ENCODE measurements at places on chromosomes 13 and 19.
A peak's percentile ranks its signal among the peaks of the same experiment; 100 is the strongest.

- DNase-seq, result no peak
These were observed 11.0 kb downstream of the PEPD start for GRCh38 chr19:33510462-33511194.

- DNase-seq, result peak; percentile 72
These were observed at the start of gene ZIK1 for GRCh38 chr19:57583521-57584416. TSS of gene ZIK1 (plus strand) at chr19:57584145. CDS start at chr19:57584357, 212 bp downstream.

- DNase-seq, result no peak
These were observed 3.4 kb downstream of the PVR start for GRCh38 chr19:44647144-44647543.

DNA sequence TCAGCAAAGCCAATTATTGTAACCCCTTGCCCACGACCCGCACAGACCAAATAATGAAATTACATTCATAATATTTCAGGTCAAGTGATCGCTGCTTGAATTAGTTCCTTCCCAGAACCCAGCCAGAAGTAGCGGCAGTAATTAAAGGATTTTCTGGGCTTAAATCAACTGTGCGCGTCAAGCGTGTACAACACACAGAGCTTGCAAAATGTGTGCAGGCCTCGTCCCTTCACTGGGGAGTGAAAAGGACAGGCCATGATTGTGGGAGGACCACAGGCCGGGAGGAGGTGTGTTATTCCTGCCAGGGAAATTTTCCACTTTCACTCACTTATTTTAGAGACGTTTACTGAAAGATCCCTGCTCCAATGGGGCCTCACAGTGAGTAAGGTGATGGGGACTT is 84.9 kb downstream of the CHST8 start:
- no peak for DNase-seq

DNA sequence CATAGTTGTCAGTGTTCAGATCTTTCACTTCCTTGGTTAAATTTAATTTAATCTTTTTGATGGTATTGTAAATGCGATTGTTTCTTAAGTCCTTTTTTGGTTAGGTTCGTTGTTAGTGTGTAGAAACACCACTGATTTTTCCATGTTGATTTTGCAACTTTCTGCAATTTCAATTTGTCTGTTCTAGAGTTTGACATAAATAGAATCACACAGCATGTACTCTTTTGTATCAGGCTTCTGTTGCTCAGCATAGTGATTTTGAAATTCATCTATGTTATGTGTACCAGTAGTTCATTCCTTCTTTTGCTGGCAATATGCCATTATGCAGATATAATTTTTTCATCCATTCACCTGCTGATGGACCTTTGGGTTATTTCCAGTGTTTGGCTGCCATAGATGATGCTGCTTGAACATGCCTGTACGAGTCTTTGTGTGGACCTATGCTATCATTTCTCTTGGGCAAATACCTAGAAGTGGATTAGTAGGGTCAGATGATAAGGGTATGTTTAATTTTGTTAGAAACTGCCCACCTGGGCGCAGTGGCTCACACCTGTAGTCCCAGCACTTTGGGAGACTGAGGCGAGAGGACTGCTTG is 33.1 kb downstream of the BICRA start:
- DNase-seq, result no peak

DNA sequence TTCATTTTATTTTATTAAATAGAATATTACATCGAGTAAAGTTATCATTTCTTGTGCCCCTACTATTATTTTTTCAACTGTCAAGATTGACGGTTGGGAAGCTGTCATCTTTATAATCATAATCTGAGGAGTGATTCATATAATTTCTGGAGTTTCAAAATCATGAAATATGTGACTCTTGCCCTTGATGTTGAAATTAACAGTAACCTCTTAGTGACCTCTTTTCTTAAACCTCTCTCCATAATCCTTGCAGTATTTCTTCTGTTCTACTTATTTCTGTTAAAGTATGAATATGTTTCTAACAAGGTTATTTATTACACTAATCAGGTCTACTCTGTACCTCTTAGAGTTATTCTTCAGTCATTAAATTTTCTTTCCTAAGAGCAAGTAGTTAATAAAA is 663.8 kb downstream of the LIG4 start:
- DNase-seq, result no peak

DNA sequence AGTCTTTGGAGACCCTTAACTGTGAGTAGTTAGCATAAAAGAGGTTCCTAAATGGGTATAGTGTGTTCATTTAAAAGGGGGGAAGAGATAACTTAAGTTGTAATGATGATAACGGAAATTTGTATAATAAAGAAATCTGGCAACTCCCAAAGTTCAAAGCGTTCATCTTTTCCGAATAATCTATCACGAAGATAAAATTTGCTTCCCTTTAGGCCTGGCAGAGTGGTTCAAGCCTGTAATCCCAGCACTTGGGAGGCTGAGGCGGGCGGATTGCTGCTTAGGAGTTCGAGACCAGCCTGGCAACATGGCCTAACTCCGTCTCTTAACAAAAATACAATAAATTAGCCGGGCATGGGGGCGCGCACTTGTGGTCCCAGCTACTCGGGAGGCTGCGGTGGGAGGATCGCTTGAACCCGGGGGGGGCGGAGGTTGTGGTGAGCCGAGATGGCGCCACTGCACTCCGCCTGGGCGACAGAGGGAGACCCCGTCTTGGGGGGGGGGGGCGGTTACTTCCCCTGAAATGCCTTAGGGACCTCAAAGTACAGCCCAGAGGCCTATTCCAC is 934 bp downstream of the N4BP2L2 start:
- DNase-seq, result no peak

GRCh38 chr19:23394511-23394910 is 760 bp downstream of the ZNF91 start:
- no peak for DNase-seq

DNA sequence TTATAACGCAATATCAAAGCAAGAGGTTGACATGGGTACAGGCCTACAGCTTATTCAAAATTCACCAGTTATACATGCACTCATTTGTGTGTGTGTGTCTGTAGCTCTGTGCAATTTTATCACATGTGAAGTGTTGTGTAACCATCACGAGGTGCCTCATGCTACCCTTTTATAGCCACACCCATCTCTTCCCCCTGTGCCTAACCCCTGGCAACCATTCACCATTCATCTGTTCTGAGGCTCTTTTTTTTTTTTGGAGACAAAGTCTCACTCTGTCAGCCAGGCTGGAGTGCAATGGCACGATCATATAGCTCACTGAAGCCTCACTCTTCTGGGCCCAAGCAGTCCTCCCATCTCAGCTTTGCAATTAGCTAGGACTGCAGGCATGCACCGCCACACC is 78.4 kb downstream of the DPF1 start:
- no peak for DNase-seq

DNA sequence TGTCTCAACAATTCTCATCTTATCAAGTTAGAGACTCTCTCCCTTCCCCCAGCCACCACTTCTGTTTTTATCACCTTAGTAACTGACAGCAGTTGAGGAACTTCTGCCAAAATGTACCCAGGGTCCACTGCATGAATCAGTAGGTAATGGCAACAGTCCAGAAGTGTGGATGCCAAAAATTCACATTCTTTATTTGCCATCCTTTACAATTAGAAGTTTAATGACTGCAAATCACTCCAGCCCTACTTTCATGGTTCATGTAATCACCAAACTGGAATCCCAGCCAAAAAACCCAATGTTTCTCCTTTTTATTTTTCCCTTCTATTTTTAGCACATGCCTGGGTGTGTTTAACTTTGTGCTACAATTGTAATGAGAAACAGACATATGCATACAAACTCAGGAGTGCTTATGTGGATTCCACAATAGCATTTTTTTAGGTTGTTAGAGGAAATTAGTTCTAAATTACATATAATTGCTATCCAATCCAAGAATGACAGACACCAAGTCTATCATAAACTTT is 243.5 kb downstream of the RGCC start:
- DNase-seq, result peak; percentile 17
